ENCODE measurements at places on chromosomes 1 and 21.

- DNase-seq = no peak
Measured at GRCh38 chr1:223733898-223734852, 21.8 kb downstream of the CAPN2 start.

GRCh38 chr1:232150770-232151548, 479.0 kb downstream of the SIPA1L2 start:
- no peak for DNase-seq

DNA sequence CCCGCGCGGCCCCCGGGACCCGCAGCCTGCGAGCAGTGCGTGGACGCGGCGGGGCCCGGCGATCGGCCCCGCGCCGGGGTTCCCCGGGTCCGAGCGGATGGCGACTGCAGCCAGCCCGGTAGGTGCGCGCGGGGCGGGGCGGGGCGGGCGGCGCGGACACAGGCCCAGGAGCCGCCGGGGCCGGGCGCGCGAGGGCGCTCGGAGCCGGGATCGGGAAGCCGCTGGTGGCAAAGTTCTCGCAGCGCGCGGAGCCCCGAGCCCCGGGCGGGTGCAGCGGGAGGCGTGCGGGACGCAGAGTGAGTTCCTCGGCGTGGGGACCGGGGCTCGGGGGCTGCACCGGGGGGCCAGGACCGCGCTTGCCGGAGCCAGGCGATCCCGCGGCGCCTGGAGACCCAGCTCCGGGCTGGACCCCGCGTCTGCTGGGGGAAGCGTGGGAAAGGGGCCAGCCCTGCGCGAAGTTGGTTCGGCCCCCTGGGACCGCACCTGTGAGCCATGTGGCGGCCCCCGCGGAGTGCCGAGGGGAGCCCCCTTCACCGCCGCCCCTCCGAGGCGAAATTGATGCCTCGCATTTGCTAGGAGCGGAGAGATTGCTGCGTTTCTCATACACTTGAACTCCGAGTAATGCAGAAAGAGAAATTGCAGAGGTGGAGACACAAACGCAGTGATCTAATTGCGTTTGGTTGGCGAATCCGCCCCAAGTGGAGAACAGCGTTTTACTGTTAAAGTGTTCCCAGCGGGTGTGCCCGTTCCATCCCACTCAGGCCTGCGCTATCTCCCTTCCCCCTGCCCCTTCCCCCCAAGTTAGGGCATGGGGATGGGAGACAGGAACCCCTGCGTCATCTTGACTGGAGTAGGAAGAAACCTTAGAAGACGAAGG, 228.9 kb upstream of the TMEM51 start:
- peak; percentile 25 for DNase-seq

DNA sequence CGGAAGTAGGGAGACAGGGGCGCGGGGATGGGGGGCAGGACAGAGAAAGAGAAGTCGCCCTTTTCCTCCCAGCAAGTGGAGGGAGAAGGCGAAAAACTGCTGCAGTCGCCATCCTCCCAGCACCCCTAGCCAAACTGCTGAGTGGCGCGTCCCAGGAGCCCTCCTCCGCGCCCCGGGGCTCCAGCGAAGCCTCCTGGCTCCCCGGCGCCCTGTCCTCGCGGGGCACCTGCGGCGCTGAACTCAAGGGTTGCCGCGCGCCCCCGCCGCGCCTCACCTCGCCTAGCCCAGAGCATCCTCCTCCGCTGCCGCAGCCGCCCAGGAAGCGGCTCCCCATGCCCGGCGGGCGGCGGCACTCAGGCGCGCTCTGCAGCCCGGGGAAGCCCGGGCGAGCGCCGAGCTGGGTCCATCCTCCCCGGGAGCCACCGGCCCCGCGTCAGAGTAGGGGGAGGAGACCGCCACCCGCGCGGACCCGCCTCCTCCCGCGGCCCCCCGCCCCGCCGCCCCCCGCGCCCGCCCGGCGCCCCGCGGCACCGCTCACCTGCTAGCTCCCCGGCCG, at the start of gene DAB1:
Gene DAB1 (minus strand): TSS at position 405 of the 556 bp plus-strand sequence. CDS start 133,030 bp downstream, outside the sequence.
- no peak for DNase-seq

DNA sequence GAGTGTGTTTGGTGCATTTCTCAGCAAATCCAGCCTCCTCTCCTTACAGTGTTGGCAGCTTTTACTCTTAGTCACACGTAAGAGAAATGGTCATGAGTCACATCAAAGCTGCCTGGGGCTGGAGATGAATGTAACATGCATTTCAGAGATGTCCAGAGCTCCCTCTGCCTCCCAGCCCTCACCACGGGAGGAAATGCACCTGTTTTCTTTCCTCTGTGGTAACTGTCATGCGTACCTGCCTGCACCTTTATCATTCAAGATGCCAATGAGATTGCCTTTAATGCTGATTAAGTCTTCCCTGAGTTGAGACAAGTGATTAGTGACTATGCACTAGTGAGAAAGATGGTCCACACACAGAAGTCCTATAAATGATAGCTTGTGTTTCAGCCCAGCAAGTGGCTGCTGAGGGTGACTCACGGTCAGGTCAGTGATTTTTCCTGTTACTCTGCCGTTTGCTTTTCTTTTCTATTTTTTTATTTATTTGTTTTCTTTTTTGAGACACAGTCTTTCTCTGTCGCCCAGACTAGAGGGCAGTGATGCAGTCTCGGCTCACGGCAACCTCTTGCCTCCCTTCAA, 277.3 kb upstream of the FMN2 start:
- DNase-seq = no peak

GRCh38 chr1:71850936-71851335, 431.4 kb downstream of the NEGR1 start:
- no peak for DNase-seq

GRCh38 chr1:17874231-17874630, 119.1 kb downstream of the ACTL8 start:
- DNase-seq = no peak

- no peak for DNase-seq
Measured at GRCh38 chr1:12316331-12316730, 86.5 kb downstream of the VPS13D start.

DNA sequence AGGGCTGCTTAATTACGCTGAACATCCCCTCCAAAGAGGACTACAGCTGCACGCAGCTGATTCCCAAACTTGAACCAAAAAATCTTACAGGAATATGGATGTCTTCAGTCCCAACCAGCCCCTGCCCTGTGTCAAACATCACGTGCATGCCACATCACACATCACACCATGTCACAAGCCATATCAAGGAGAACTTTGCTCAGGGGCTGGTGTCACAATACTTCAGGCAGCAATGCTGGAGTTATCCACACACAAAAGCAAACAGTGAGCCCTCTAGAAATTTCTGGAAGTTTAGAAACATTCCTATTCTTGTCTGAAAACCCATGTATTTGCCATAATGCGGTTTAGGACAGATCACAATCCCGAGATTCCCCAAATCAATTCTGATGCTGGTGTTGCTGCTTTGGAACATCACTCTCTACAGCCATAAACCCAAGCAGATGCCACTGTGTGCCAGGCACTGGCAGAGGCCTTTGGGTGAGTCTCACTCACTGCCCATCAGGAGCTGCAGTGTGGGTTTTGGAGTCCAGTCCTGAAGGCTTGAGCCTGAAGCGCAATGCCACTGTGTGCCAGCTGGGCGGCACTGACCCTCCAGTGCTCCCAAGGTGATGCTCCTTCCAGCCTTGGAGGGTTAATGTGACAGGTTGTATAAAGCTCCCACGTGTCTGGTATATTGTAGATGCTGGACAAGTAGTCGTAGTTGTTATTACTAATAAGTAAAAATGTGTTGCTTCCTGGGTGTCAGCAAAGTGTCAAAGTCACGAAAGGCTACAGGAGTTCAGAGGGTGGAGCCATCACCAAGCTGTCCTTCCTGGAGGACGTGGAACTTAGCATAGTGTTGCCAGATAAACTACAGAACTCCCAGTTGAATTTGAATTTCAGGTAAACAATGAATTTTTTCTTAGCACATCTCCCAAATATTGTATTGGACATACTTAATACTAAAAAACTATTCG, 20.1 kb upstream of the EFNA1 start:
- DNase-seq = no peak

DNA sequence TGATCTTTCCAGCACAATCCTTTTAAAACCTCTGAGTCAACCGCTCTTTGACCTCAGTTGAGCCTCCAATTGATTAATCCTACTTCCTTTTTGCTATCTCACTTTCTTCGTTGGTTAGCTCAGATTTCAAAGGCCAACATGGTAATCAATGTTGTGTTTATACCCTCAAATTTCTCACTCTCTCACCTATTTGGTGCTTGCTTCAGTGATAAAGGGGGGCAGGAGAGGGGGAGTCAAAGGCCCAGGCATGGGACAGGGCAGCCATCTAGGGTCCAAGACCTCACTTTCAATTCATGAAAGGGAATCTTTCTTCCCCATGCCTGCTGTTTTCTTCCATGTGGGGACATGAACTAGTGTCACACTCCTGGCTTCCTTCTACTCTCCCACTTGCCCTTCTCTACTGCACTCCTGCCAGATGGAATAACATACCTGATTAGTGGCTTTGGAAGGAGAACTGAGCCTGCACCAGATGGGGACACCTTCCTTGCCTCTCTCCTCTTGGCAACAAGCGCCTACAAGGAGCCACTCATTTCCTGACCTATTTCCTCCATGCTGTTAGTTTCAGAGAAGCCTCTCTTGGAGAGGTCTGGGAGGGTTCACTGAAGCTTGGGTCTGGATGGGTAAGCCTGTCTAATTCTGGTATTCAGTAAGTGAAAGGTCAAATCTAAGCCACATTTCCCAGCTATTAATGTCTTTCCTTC, 73.3 kb upstream of the ARHGAP29 start:
- DNase-seq = no peak

GRCh38 chr1:154407198-154408091, 2.3 kb downstream of the IL6R start:
- DNase-seq = no peak

GRCh38 chr1:200143347-200143746, 115.8 kb downstream of the NR5A2 start:
- no peak for DNase-seq

DNA sequence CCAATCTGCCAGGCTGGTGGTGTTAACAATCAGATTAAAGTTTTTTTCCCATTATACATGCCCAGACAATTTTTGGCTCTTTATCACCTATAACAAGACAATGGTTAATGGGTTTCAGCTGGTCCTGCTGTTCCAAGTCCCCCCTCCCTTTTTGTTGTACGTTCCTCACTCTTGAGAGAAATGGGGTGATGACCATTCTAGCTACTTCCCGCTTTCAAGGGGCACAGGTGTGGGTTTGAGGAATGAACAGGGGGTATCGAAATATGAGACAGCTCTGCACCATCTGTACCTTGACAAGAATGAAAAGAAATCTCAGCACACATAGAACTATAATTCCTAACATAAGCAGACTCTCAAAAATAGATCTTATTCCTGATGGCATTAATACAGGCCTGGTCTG, 326.8 kb downstream of the PTPRU start:
- no peak for DNase-seq

DNA sequence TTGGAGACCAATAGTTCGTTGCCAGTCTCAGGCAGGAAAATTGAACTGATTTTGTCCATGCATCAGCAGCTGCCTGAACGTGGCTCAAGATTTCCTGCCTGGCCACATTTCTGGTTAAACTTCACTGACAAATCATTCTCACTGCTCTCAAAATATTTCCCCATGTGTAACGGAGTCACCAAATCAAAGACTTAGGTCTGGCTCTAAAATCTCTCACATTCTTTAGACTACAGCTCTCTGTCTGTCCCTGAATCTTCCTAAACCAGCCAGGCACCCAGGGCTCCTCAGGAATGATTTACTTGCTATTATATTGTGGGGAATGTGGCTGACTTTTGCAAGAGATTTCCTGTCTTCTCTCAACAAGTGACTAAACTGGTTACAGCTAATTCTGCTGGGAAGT, 49.2 kb upstream of the GJA8 start:
- DNase-seq = no peak

GRCh38 chr1:110671361-110671760, 3.4 kb downstream of the KCNA3 start:
- no peak for DNase-seq

- DNase-seq = no peak
Measured at GRCh38 chr1:209527372-209527771, 56.1 kb upstream of the CAMK1G start.

GRCh38 chr1:20008391-20008841, 29.0 kb upstream of the PLA2G2A start:
- DNase-seq = no peak

DNA sequence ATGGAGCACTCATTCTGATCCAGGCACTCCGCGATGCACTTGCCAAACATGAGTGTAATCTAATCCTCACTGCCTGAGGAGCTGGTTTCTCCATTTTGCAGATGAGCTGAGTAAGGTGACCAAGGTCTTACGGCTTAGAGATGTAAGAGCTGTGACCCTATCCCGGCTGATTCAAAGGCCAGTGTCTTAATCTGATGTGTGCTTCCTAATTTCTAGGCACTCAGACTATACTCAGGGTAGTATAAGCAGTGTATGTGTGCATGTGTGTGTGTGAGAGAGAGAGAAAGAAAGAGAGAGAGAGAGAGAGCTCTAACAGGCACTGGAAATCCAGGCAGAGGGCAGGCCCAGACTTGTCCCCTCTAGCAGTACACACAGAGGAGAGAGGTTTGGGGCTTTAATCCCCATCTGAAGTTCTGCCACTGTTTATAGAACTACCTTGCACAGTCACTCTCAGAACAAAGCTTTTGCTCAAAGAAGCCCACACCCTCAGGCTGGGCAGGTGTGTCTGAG, 188.2 kb downstream of the ZBTB18 start:
- no peak for DNase-seq

GRCh38 chr1:213055767-213056166, 4.7 kb downstream of the RPS6KC1 start:
- DNase-seq = no peak

GRCh38 chr1:159924025-159924790, 1.1 kb downstream of the TAGLN2 start:
- peak; percentile 68 for DNase-seq

Measured in GM12891 (cell line).